ENCODE measurements at places on chromosomes 13 and 19. TPM values are rescaled to one million over a fixed set of nuclear protein-coding genes. Genes with fewer than 3 reads are reported as not detected.

The POSTN gene
- 69.5 TPM for total RNA-seq

The DMKN gene
- total RNA-seq, result 131 TPM

The LILRB3 gene
- total RNA-seq, result 5.6 TPM

The PNMA8C gene
- 0.23 TPM for total RNA-seq

The VPS36 gene
- 64.2 TPM for total RNA-seq

The CYP2F1 gene
- total RNA-seq, result not detected

The RDH8 gene
- total RNA-seq, result not detected

The CEBPA gene
- 34.1 TPM for total RNA-seq

The ZNF606 gene
- total RNA-seq, result 28.1 TPM

The PIK3R2 gene
- 29.2 TPM for total RNA-seq

The PAF1 gene
- 36.9 TPM for total RNA-seq

DNA sequence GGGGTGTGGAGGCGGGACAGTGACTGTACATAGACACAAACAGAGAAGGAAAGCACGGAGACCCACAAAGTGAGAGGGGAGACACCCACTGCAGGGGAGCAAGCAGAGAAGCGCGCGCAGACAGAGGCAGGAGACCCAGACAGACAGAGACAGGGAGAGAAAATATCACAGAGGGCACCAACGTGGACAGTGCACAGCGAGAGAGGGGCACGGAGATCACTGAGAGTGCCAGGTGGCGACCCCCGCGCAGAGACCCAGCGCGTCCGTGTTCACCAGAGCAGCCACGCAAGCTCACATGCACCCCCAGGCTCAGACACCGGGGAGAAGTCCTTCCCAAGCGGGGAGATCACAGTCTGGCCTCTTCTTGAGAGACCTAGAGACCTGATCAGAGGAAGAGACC, 1.4 kb upstream of the CACNG7 start:
- DNase-seq, result no peak

GRCh38 chr13:107852072-107852471, 363.3 kb downstream of the LIG4 start:
- no peak for DNase-seq

DNA sequence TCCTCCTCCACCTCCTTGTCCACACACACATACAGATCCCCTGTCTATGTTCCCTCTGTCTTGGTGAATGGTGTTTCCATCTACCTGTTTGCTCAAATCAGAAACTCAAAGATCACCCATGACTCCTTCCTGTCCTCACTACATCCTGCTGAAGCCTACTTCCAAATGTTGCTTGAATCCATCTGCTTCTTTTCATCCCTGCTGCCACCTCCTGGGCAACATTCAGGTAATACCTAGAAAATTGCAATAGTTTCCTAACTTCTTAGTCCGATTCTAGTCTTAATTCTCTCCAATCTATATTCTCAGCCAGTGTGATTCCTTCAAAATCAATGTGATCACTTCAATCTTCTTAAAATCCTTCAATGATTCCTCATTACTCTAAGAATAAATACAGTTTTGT, 155.5 kb upstream of the STARD13 start:
- no peak for DNase-seq

- DNase-seq, result no peak
These were observed 564.5 kb downstream of the FGF9 start for GRCh38 chr13:22235285-22235949.

DNA sequence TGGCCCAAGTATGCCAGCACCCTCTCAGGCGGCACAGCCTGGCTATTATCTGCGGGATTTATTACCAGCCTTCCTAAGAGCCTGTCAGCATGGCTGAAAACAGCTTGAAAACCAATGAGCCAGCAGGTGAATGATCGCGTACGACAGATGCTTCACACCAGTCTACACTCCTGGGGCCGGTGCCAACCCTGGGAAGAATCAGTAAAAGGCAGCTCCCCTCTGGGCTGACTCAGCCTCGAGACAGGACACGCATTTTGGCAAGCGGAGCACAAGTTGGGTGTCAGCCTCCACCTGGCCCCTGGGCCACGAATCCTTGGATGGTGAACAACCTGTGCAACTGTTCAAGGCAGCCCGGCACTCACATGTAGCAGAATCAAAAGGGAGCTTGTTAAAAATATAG, 15.6 kb downstream of the EMP3 start:
- no peak for DNase-seq

GRCh38 chr13:45410001-45410400, 8.2 kb downstream of the SLC25A30 start:
- DNase-seq, result peak; percentile 9

- DNase-seq, result no peak
These were observed 1769.0 kb upstream of the PCDH20 start for GRCh38 chr13:63184693-63185092.

- DNase-seq, result no peak
These were observed 6.2 kb downstream of the TUBB4A start for GRCh38 chr19:6495947-6496346.

DNA sequence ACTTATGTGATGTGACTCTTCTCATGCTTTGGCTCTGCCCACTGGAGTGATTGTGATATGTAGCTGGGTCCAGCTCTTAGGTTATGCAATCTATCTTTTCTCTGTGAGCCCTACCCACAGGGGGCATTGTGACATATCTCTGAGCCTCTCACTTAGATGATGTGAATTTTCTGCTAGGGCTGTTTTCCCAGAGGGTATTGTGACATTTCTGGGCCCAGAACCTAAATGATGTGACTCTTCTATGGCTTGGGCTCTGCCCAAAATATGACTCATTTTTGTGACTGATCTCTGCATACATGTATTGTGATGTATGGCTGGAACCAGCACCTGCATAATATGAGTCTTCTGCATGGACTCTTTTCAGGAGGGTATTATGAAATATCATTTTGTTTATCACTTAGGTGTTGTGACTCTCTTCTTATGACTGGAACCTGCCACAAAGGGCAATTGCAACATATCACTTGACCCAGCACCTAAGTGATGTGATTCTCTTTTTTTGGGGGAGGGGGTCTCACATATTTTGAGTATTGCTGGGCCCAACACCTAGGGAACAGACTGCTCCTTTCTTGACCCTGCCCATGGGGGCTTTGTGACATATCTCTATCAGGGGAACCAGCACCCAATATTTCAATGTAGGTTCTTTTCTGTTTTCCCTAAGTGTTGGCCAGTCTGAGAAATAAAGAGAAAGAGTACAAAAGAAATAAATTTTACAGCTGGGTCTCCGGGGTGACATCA, 12.1 kb upstream of the ZNF254 start:
- peak; percentile 14 for DNase-seq

- DNase-seq, result peak; percentile 89
These were observed 4.9 kb downstream of the HRC start for GRCh38 chr19:49150106-49150943.

DNA sequence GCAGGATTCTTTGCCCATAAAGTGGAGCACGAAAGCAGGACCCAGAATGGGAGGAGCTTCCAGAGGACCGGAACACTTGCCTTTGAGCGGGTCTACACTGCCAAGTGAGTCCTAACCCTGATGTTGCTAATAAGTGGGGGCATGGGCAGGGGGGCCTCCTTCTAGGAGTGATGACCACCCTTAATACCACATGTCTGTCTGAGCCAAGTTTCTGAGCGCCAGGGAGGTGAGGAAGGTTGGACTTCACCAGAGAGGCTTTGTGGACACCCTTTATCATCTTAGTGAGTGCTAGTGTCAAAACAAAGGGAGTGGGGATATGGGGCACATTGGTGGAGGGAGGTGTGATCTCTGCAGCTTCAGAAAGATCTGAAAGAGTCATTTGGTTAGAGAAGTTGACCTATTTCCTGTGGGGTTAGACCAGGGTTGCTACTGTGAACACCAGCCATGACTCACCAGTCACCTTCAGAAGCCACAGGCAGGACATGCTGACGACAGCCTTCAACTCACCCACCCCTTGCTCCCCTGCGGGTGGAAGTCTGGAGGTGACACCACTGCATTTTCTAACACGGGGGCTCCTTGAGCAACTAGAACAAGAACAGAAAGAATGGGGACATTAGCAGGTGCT, 8.8 kb downstream of the ALOX5AP start:
- peak; percentile 51 for DNase-seq

GRCh38 chr19:1837625-1838105, 10.6 kb downstream of the REXO1 start:
- DNase-seq, result no peak

- DNase-seq, result no peak
These were observed 68.4 kb downstream of the TEX26 start for GRCh38 chr13:31000889-31001288.

- DNase-seq, result no peak
These were observed 7.9 kb downstream of the INTS6 start for GRCh38 chr13:51444922-51445321.

DNA sequence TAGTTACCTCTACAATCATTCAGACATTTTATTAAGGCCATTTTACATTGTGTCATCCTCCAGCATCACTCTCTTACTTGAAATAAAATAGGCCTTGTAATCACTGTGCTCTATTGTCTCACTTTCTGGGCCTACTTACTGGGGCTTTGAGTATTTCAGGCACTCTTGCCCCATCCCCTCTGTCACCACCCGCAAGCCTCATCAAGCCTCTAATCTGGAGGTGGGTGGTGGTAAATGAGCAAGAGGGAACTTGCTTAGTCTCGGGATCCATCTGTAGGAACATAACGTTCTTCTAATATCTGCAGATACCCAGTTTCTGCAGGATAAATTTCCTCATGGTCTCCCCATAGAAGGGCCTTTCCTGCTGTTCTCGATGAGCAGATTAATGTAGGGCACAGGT, 19.4 kb upstream of the GPR18 start:
- no peak for DNase-seq

DNA sequence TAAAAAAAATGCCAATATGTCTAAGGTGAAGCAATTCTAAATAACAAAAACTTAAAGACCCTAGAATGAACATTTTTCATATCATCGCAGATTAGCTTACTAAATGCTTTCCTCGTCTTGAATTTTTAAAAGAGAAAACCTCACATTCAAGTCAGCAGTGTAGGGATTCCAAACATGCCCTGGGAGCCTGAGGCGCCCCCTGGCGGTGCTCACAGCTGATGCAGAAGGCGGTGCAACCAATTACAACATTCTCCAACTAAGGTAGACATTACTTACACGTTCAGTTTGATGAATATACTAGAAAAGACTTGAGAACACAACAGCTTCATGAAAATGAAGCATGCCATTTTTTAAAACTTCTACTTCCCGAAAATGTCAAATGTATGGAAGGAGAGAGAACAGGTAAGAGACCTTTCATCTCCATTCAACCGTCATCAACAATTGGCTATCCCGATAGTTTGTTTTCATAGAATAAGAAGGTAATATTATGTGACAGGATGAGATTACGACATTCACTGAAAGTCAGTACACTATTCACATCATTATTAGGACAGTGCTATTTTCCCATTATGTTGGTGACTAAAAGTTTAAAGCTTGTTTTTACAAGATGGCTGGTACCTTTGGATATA, 304.4 kb downstream of the DCLK1 start:
- no peak for DNase-seq

DNA sequence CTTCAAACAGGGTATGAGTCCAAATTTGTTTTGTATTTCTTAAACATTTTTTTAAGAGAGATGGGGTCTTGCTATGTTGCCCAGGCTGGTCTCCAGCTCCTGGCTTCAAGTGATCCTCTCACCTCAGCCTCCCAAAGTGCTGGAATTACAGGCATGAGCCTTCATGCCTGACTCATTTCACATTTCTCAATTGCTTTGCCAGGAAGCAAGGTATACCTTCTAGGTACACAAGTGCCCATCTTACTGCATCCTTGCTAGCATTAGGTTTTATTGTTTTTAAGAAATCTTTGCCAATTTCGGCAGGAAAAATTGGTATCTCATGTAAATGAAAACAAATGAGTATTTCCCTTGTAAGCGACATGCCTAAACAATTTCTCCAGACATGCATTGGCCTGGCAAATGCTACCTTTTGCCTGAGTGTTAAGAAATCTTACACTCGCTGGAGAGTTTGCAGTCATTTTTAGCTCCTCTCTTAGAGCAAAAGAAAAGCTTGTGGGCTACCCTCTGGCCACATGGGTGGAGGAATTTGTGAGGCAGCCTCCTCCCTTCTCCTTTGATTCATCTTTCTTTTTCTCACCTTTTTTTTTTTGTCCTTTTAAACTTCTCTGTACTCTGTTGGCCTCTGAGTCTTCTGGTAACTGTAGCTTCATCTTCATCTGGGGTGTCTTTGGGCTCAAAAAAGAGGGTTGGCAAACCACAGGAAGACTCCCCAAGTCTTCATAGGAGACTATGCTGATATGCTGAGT, 33.0 kb downstream of the ACTL9 start:
- DNase-seq, result no peak

GRCh38 chr13:21974741-21975140, 303.9 kb downstream of the FGF9 start:
- no peak for DNase-seq

DNA sequence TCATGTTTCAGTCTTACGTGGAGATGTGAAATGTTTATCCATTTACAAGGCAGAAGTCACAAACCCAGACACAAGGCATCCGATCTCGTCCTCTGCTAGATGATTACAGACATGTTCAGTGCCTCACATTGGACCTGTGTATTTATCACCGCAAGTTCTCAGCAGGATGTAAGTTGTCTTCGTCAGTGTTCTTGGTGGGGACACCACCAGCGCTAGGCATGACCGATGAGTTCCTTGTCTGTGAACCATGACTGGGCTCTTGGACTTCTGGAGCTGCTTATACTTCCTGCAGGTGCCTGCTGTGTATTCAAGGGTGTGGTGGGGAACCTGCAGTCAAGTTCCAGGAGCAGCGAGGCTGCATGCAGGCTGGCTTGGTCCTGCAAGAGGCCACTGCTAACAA, 105.4 kb downstream of the URI1 start:
- DNase-seq, result no peak

DNA sequence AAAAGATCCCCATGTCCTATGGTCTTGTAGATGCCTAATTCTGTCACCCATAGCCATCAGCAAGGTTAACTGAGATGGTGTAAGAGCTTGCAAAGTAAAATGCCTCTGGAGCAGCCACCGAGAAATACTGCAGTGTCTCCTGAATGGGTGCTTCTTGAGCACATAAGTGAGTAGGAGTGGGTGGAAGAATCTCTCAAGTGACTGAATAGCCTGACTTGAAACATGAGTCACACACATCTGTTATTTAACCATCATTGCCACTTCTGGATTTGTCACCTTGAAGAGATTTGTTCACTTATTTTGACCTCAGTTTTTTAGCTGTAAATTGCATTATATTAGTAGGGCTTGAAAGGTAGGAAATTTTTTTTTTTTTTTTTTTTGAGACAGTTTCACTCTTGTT, 2.3 kb downstream of the ZNF714 start:
- DNase-seq, result no peak
